ENCODE measurements at places on chromosomes 13 and 19. TPM values are rescaled to one million over a fixed set of nuclear protein-coding genes. Genes with fewer than 3 reads are reported as not detected.

CGB7 gene
- not detected for total RNA-seq

SELENOV gene
- not detected for total RNA-seq

DNA sequence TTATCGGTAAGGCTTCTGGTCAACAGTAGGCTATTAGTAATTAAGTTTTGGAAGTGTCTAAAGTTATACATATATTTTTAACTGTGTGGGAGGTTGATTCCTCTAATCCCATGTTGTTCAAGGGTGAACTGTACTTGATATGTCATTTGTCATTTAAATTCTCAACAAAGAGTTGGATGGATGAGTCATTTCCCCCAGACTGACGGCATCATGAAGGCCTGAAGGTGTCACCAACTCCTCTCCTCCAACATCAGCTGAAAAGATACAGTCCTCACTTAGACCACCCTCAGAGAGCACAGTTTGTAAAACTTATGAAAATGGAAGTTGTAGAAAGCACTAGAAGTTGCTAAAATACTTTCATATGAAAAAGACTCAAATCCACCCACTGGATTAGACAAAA is 48.8 kb downstream of the DCLK1 start:
- no peak overlapping the region for H3K27ac ChIP-seq
- H3K4me1 ChIP-seq: no peaks in the 10 kb centered on the region
- H3K4me3 ChIP-seq: no peak overlapping the region
- DNase-seq: no peak
- no peaks in the 10 kb centered on the region for H3K36me3 ChIP-seq
- no peaks in the 10 kb centered on the region for H3K27me3 ChIP-seq

DNA sequence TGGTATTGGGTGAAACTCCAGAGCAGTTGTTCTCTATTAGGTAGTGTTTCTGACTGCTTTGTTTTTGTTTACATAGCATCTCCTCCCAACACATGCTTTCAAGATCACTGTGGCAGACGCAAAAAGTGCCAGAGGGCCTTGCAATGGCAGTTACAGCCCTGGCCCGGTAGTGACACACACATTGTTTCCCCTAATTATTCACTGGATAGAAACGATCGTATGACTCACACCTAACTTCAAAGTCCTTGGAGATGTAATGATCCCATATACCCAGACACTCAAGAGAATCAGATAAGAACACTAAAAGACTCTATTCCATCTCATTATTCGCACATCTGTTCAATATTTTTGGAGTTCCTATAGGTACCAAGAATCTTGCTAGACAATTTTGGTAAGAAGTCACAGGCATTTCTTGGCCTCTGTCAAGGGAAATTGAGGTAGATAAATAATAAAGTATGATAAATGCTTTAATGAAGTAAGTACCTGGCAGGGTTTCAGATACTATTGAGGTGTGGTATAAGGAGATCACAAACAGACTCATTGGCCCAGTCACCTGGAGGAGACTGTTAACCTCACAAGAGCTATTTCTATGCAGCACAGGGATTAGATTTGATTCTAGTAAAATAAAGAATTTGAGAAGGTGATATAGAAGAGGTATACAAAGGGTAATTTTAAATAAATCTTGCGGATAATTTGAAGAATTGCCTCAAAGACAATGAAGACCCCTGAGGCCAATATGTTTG is 485.3 kb downstream of the SLITRK6 start:
- no peak overlapping the region for H3K27ac ChIP-seq
- no peak for DNase-seq
- no peaks in the 10 kb centered on the region for H3K27me3 ChIP-seq
- no peak overlapping the region for H3K4me3 ChIP-seq
- H3K36me3 ChIP-seq: no peaks in the 10 kb centered on the region

DNA sequence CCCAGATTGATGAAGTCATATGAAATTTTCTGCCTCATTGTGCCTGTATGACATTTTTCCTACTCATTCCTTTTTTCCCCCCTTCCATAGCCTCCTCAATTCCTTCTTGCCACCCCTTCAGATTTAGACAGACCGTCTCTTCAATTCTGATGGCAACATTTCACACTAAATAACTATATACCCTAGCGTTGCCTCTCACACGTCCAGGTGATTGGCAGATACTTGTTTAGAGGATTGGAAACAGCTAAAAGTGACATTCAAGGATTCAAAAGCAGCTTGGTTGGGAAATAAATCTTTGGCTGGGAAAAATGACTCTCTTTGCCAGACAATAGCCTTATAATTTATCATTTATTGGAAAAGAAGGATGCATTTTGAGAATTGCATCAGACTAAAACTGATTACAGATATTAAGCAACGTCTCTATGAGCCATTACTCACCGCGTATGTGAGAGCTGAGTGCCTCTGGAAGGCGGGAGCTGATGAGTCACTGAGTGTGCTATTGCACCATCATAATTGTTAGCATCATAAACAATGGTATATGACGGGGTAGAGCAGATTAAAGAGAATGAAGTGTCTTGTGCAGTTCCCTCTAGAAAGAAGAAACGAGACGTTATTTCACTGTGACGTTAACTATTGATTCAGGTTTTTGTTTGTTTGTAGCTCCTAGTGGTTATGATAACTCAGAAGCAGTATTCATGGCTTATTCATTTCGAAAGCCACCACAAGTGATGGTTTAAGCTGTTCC is 61.1 kb upstream of the FAM216B start:
- no peaks in the 10 kb centered on the region for H3K4me1 ChIP-seq
- no peak overlapping the region for H3K27ac ChIP-seq
- no peak overlapping the region for H3K4me3 ChIP-seq

DNA sequence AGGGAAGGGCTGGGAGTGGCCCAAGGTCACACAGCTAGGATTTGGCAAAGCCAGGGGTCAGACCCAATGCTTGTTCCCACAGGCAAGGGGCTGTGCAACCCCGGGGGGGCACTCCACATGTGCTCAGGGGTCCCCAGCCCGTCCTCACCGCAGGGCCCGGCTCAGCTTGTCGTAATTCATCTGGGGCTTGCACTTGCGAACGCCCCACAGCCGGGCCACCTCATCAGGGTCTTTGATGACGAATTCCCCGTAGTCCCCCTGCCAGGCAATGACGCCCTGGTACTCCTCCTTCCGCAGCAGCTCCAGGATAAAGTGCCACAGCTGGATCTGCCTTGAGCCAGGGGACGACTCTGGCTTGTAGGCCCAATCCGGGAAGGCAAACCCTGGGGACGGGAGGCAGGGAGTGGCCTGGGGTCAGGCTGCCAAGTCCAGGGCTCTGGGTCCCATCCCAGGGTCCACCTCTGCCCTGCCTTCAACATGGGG is 4.7 kb downstream of the ERF start:
- H3K4me1 ChIP-seq: peaks cover 30% of the 10 kb centered on the region
- no peaks in the 10 kb centered on the region for H3K27me3 ChIP-seq
- peaks cover 13% of the 10 kb centered on the region for H3K36me3 ChIP-seq
- DNase-seq: no peak
- H3K4me3 ChIP-seq: no peak overlapping the region
- H3K27ac ChIP-seq: no peak overlapping the region

DNA sequence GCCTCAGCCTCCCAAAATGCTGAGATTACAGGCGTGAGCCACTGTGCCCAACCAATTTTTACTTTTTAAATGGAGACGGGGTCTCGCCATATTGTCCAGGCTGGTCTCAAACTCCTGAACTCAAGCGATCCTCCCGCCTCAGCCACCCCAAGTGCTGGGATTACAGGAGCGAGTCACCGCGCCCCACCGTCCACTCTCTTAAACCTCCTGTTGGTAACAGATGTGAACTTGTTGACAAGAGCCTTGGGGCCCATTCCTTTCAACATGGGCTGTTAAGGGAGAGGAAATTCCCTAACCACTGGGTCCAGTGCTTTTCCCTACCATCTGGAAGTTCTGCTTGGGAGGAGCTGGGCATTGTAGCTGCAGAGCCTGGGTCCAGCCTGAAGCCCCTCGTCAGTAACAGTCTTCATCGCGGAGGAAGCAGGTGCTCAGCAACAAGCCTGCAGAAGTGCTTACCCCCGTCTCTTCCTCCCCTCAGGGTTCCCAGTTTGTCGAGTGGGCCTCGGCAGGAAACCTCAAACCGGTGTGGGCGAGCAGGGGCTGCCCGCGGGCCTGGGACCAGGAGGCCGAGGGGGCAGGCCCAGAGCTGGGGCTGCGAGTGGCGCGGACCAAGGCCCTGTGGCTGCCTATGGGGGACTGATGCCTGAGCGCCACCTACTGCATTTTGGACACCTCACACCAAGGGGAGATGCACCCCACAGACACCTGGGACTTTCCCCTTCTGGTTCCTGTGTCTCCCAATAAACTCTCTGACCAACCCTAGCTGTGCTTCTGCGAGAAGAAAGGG is 4.0 kb upstream of the FLT3LG start:
- H3K36me3 ChIP-seq: peaks cover 16% of the 10 kb centered on the region
- DNase-seq: peak; percentile 75
- peaks cover 57% of the 10 kb centered on the region for H3K4me1 ChIP-seq
- peak overlapping the region; percentile 91 for H3K27ac ChIP-seq

GRCh38 chr13:99985886-99986527 is 4.4 kb downstream of the ZIC2 start:
- DNase-seq: no peak
- no peak overlapping the region for H3K4me3 ChIP-seq
- H3K36me3 ChIP-seq: peaks cover 5% of the 10 kb centered on the region
- peaks cover 11% of the 10 kb centered on the region for H3K4me1 ChIP-seq

GRCh38 chr13:102275969-102276368 is 125.9 kb downstream of the FGF14 start:
- no peak overlapping the region for H3K27ac ChIP-seq
- H3K4me3 ChIP-seq: no peak overlapping the region
- H3K4me1 ChIP-seq: no peaks in the 10 kb centered on the region

- peaks cover 8% of the 10 kb centered on the region for H3K4me1 ChIP-seq
- no peak overlapping the region for H3K4me3 ChIP-seq
- no peaks in the 10 kb centered on the region for H3K27me3 ChIP-seq
- no peak for DNase-seq
These were observed 134.7 kb downstream of the MIPEP start for GRCh38 chr13:23754506-23754905.

DNA sequence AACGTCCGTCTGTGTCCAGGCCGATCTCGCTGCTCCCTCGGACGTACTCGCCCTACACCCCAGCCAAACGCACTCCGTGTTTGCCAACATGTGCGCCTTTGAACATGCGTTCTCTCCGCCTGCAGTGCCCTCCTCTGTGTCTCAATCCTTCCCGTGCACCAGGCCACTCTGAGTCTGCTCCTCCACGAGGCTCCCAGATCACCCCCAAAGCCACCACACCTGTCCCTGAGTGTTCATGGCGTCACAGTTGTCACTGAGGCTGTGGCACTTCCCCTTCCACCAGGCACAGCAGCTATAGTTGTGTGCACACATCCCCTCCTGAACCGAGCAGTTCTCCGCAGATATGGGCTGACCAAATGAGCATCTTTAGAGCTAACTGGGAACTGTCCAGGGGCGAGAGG is 35.6 kb downstream of the RASA3 start:
- no peaks in the 10 kb centered on the region for H3K27me3 ChIP-seq
- DNase-seq: no peak
- no peak overlapping the region for H3K27ac ChIP-seq
- no peak overlapping the region for H3K4me3 ChIP-seq
- H3K36me3 ChIP-seq: peaks cover 39% of the 10 kb centered on the region

Data from activated B cell treated with CpG ODN at 0.5 μM for 24 hours (primary cell).